Neural progenitor cell (in vitro differentiated cells): ENCODE measurements at places on chromosomes 5 and 9.

- DNase-seq: no peak
Observed at GRCh38 chr5:77430726-77431125, 61.4 kb downstream of the WDR41 start.

GRCh38 chr5:18652404-18653215 is 1018.4 kb downstream of the TAF11L14 start:
- no peak for DNase-seq

GRCh38 chr5:36558641-36559040 is 47.8 kb upstream of the SLC1A3 start:
- DNase-seq: no peak

GRCh38 chr9:37965116-37965515 is 61.2 kb upstream of the SLC25A51 start:
- DNase-seq: no peak
